ENCODE measurements at places on chromosomes 7 and 10.
A peak's percentile ranks its signal among the peaks of the same experiment; 100 is the strongest.

GRCh38 chr7:136167991-136168390 is 190.8 kb upstream of the MTPN start:
- no peak for DNase-seq

DNA sequence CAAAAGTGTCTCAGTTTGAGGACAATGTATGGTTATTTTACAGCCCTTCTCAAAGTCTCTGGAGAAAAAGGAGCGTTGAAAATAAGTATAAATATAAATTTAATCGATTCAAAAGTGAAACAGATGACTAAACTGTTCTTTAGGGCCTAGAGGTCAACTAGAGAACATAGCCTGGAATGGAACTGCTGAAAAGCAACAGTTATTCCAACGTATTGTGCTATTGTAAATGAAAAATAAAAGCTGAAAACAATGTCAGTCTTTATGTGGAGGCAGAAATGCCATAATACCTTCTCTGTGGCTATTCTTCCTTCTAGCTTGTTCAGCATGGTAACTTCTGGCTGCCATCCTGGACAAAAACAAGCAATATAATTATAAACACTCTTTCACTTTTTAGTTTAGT is 362.5 kb downstream of the ARL4A start:
- DNase-seq, result no peak

- DNase-seq, result no peak
These were observed 287.0 kb downstream of the WDR37 start for GRCh38 chr10:1343176-1343575.

GRCh38 chr10:32060347-32060746 is 4.1 kb upstream of the KIF5B start:
- DNase-seq, result no peak

DNA sequence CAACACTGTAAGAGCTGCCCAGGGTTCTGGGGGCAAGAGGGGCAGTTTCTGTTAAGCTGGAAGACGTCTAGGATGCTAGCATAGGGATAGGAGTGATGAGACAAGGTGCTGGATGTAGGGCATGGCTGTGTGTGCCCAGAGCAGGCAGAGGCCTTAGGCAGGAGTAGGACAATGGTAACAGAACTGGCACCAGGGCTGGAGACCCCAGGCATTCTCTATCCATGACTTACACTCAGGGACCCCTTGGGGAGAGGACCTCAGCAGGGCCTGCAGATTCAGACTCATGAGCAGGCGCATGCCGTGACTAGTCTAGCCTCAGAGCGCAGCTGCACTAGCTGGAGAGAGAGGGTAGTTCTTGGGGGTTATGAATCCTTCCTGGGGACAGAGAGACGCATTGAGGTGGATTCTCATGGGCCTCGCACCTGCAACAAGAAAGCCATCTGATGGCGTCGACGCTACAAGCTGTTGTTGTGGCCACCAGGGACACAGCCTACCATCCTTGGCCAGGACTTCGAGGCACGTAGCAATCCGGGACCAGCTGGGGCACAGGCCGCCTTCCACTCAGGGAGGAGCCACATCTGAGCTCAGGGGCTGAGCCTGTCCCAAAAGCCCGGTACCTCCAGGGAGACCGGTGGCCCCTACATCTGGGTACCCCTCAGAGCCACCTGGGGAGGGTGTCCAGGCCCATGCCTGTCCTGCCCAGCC is 474.1 kb downstream of the PTPRN2 start:
- no peak for DNase-seq

DNA sequence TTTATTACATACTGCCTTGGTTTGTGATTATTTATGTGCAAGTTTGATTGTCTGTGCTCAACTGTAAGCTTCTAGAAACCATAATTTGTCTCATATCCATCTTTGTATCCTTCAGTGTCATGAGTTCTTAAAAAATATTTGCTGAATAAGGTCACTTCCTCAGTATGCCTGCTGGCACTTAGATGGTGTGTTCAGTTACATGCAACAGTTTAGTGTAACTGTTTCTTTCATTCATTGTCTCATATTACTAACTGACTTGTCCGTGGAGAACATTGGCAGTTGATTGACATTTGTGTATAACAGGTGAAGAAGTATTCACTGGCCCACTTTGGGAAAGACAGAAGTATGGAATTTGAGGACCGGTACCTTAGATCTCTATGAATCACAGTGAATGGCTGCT is 236.9 kb downstream of the PRKG1 start:
- no peak for DNase-seq

DNA sequence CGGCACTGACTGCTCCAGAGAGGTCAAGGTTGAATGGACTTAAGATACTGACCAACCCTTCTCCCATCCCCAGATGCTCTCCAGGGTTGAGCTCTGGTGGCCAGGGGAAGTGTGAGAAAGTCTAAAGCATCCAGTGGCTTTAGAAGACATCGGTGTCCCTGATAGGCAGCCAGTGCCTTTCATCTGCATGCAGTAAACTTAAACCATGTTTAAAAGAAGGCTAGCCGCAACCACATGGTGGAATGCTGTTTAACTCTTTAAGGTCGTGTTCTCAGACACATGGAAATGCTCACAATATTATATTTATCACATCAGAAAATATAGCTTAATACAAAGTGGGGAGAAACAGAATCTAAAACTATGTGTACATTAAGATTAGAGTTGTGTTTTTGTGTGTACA is 137.0 kb downstream of the CNNM2 start:
- no peak for DNase-seq

DNA sequence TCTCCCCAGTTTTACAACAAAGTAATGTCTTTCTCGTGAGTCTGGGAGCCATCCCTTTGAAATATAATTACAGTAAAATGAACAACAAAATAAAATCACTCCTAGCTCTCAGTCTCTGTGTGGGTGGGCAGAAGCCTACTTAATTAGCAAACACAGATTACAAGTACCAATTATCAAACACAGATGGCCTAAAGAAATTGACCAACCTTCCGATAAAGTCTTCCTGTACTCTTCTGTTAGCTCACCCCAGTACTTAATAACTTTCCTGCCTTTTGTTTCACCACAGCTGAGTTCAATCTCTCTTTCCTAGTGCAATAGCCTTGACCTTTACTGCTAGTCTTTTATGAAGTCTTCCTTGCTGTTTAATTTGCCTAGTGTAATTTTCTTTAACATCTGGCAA is 719.2 kb upstream of the MBL2 start:
- no peak for DNase-seq

- DNase-seq, result no peak
These were observed 739.1 kb downstream of the MAGI2 start for GRCh38 chr7:78714356-78714755.

DNA sequence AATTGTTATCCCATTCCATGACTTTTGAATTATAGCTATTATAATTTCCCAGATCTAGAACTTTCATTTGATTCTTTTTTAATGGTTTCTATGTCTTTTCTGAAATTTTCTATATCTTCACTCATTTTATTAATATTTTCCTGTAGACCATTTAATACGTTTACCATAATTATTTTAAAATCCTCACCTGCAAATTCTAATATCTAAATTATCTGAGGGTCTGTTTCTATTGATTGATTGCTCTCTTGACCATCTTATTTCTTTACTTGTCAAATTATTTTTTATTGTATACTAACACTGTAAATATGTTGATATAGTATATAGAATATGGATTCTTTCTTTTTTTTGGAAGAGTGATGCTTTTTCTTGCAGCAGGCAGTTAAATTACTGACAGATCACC is 229.3 kb upstream of the CTBP2 start:
- no peak for DNase-seq

GRCh38 chr10:71432956-71433767 is 36.4 kb downstream of the CDH23 start:
- no peak for DNase-seq

GRCh38 chr7:151017953-151018420 is 6.3 kb downstream of the ATG9B start:
- no peak for DNase-seq

GRCh38 chr7:151351027-151351426 is 9.4 kb downstream of the NUB1 start:
- DNase-seq, result no peak

GRCh38 chr7:95658676-95659075 is 62.4 kb upstream of the PDK4 start:
- no peak for DNase-seq

DNA sequence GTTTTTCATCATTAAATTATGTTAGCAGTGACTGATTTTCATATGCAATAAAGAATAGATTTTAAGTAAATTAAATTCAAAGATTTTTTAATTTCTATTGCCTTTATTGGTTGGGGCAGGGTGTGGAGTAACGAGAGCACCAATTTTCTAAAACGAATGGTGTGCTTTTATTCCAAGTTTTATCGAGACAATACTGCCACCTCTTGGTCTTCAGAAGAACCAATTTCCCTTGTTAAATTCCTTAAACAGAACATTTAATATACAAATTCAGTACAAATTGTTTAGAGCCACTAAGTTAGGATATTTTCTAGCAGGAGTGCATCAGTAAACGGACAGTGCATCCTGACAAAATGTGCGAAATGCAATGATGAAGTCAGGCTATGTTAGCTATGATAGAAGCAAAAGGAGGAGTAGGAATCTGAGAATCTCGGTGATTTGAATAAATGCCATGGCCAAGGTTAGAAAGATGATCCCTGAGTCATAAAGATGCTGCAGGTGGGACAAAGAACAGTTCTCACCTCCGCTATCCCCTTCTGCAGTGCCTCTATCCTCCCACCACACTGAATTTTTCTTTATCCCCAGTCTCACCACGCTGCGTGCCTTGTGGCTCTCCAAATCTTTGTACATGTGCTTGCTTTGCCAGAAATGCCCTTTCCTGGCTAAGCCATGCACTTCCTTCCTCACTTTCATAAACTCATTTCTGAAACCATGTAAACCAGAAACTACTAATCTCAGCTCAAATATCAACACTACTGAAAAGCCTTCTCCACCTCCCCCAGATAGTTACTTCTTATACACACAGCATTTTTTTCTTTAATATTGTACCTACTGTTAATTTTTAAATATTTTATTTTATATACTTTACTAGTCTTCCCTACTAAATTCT is 31.9 kb upstream of the AGBL3 start:
- DNase-seq, result peak; percentile 30

DNA sequence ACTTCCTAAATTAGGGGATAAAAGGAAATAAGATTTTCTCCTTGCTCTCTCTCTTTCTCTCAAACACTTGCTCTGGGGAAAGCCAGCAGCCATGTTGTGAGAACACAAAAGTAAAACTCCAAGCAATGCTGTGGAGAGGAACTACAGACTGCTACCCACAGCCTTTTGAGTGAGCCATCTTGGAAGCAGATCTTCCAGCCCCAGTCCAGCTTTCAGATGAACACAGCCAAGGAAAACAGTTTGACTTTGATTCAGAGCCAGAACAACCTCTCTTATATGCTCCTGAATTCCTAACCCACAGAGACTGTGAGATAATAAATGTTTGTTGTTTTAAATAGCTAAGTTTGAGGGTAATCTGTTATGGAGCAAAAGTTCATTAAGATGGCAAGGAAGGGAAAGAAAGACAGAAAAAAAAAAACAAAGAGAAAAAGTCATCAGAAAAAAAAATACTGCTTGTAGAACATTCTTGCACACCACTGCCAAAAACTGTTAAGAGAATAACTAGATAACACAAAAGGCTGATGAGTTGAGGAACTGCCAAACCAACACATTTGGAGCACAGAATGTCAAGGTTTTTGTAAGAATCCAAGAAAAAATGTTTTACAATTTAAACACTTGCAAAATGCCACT is 20.9 kb upstream of the PRKAR2B start:
- no peak for DNase-seq

- DNase-seq, result peak; percentile 68
These were observed 171.5 kb upstream of the SP4 start for GRCh38 chr7:21256310-21256877.

GRCh38 chr10:122204691-122205489 is 66.2 kb upstream of the BTBD16 start:
- no peak for DNase-seq

DNA sequence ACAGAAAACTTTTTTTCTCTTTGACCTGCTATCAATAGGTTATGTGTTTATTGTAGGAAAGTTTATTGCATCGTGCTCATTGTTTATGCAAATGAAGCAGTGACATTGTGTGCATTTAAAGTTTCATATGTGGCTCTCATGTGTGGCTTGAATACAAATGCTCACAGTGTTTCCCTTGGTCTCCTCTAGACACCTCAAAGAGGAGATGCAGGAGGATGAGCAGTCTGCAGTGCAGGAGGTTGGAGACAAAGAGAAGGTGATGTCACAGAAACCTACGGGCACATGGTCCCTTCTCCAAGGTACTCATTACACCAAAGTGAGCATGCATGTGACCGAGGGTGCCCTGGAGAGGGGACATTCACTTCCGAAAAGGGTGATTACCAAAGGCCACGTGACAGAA is 430.2 kb downstream of the INHBA start:
- DNase-seq, result no peak

DNA sequence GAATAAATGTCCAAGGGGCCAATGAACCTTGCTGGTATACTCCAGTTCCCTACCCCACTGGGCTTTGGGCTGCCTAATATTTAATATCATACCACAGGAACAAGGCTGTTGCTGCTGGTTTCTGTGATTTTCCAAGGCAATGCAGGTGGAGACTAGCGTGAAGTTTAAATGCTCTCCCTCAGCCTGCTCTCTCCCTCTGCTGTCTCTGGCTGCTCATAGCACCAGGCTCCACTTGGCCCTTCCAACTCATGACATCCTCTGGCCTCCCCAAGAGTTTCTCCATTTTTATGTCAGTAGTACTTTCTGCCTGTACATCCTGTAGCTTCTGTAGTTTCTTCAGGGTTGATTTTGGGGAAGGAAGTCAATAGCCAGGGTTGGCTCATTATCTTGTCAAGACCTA is 103.5 kb downstream of the LHFPL3 start:
- no peak for DNase-seq

DNA sequence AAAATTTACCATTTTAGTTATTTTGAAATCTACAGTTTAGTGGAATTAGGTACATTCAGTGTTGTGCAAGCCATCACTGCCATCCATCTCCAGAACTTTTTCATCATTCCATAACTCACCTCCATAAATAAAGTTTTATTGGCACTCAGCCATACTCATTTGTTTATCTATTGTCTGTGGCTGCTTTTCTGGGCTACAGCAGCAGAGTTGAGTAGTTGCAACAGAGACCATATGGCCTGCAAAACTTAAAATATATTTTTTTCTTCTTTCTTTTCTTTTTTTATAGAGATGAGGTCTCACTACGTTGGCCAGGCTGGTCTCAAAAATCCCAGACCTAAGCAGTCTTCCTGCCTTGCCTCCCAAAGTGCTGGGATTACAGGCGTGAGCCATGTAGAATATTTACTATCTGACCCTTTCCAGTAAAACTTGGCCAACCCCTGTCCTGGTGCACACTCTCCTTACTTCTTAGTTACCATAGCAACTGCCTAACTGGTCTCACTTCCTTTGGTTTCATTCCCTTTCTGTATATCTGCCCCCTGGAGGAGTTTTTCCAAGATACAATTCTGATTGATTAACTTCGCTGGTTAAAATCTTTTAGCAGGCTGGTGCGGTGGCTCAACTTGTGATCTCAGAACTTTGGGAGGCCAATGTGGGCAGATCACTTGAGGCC is 133.2 kb downstream of the CUX1 start:
- DNase-seq, result no peak

GRCh38 chr7:80896906-80897598 is 21.8 kb downstream of the SEMA3C start:
- DNase-seq, result no peak

GRCh38 chr7:143374561-143374960 is 6.6 kb upstream of the ZYX start:
- DNase-seq, result no peak

GRCh38 chr10:117987244-117987909 is 59.4 kb downstream of the RAB11FIP2 start:
- no peak for DNase-seq

GRCh38 chr10:17427666-17428350 is 26.6 kb downstream of the ST8SIA6 start:
- DNase-seq, result no peak
